GM10248 (cell line): ENCODE measurements at places on chromosomes 13 and 19.

DNA sequence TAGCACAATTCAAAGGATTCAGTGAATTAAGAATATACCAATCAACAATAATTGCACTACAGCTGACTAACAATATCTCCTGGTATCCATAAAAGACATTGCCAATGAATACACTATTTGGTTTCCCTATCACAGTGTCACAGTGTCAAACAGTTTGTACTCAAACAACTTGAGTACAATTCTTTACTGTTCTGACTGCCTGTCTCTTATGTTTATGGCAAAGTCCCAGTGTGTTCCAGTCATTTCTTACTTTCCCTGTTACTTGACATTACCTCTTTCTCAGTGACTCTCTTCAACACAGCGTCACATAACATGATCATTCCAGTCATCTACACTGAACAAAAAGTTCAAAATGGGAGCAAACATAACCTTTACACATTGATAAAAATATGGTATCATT, 21.2 kb upstream of the RNASEH2B start:
- no peak for DNase-seq

DNA sequence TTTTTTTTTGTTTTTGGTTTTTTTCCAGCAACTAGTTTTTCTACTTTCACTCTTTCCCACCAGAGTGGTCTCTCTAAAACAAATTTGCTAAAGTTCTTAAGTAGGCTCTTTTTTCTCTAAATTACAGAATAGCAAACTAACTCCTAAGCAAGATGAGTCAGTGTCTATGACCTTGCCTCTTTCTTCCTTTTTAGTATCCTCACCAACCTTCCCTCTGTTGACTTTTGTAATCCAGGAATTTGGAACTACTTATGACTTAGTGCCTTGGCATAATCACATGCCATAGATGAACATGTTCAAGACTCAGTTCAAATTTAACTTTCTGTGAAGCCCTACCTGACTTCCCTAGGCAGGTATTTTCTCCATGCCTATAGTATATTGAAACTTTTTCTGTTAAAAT, 32.3 kb upstream of the AKAP11 start:
- no peak for DNase-seq

- no peak for DNase-seq
Measured at GRCh38 chr13:70955887-70956286, 847.6 kb upstream of the KLHL1 start.

DNA sequence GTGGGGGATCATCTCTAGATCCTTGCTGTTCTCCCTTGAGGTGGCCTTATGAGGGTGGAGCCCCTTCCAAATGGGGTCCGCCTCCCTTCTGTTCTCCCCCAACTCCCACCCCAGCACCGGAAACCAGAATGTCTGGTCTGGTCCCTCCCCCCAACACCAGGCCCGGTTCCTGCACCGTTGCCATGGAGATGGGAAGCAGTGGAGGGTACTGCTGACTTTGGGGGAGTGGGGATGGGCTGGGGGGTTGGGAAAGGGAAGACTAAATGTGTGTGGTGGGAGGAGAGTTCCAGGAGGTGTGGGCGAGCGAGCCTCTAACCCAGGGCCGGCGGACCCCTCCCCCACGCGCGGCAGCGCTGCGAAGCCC, 1.7 kb downstream of the SHANK1 start:
- DNase-seq: no peak

- DNase-seq: no peak
Measured at GRCh38 chr19:16373989-16374388, 49.4 kb downstream of the KLF2 start.

DNA sequence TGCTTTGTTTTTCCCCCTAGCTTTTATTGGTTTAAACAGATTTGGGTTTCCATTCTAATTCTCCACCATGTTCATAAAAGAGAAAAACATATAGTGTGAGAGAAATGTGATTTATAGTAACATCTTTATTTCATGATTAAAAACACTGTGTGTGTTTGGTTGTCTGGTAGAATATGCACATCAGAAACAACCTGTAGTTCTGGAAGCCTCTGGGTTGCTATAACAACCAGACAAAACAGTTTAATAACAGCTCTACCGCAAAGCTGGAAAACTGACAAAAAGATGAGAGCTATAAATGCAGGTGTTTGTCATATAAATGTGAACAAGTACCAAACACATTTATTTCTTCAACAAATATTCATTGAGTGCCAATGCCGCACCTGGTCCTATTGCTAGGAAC, 9.8 kb downstream of the KBTBD6 start:
- DNase-seq: no peak

DNA sequence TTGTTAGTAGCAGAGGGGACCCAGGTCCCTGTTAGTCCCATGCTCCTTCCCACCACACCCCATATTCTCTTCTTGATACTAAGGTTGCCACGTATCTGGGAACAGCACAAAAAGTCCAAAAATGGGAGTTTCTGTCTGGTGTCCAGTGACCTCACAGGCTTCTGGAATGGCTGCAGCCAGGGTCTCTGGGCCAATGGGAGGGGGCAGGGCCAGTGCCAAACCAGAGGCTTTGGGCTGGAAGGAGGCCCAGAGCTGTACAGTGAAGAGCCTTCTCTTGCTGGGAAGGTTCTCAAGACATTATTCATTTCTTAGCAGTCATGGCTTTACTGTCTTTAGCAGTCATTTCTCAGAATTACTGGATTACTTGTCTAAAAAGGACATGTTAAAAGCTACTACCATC, 119.2 kb downstream of the FRY start:
- no peak for DNase-seq

GRCh38 chr13:28475916-28476725, 18.8 kb downstream of the FLT1 start:
- no peak for DNase-seq

- no peak for DNase-seq
Measured at GRCh38 chr19:45456500-45456815, 11.3 kb upstream of the FOSB start.

DNA sequence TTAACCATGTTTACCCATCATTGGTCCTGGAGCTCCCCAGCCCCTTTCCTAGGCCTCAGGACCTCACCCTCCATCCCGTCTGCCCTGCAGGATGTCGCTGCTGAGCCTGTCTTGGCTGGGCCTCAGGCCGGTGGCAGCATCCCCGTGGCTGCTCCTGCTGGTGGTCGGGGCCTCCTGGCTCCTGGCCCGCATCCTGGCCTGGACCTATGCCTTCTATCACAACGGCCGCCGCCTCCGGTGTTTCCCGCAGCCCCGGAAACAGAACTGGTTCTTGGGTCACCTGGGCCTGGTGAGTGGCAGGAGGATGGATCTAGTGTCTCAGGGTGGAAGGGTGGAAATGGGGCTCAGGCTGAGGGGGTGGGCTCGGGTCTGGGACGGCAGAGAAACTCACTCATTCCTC, 508 bp downstream of the CYP4F8 start:
- DNase-seq: no peak

DNA sequence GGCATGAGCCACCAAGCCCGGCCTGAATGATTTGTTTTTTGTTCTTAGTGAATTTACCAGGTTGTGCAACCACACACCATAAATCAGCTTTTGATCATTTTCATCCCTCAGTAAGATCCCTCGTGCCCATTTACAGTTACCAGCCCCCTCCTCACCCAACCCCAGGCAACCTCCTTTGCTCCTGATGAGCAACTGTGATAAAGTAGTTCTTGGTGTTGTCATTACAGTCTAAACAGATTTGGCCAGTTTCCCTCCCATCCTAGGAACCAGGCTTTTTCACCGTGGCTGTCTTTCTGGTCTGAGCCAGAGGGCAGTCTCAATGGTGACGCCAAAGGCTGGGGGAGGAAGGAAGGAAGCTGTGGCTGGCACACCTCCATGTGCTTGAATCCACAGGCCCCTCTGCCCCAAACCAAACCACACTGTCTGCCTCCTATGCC, 61.2 kb upstream of the WDFY2 start:
- no peak for DNase-seq

GRCh38 chr13:102584434-102584833, 12.4 kb upstream of the TPP2 start:
- no peak for DNase-seq

GRCh38 chr13:19658831-19659230, 25.4 kb downstream of the MPHOSPH8 start:
- DNase-seq: no peak

DNA sequence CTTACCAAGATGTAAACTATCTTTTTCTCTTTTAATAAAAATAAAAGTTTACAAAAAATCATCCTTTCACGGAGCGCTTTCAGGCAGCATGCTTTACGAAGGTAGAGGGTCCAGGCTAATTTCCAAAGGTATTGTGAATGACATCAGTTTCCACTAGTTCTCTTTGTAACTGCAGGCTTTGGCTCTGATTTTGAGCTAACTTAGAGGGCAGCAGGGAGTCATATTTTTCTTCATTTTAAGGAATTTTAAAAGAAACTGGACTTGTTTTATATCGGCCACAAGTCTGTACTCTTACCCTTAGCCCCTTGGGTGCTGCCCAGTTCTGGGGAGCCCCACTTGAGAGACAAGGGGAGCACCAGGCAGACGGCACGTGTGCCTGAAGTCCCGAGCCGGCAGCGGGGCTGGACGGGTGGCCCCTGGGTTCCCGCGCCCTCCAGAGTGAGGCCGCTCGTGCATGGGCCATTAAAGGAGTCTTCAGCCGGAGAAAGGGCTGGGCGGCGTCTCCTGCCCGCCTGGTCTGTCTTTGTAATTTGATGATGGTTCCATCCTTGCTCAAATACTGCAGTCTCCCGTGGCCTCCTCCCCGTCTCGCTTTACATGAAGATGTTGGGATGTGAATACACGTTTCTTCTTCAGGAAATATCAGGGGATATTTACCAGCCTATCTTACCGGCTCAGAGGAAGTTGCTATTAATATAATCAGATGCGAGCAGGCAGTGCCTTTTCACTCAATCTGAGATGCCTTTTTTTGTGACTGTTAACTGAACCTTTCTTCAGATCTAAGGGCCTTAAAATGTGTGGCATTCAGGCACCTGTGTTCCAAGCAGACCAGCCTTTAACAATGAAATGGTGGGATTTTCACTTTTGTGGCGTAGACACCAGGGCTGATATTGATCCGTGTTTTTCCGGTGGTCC, 67.4 kb downstream of the GGACT start:
- no peak for DNase-seq

- DNase-seq: no peak
Measured at GRCh38 chr13:43433691-43434141, 353.1 kb downstream of the ENOX1 start.

DNA sequence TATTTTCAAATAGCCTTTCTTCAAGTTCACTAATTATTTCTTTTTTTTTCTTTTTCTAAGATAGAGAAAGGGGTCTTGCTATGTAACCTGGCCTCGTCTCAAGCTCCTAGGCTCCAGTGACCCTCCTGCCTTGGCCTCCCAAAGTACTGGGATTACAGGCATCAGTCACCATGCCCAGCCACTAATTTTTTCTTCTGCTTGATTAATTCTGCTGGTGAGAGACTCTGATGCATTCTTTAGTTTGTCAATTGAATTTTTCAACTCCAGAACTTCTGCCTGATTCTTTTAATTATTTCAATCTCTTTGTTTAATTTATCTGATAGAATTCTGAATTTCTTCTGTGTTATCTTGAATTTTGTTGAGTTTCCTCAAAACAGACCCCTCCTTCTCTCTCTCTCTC, 11.4 kb downstream of the BLOC1S3 start:
- DNase-seq: no peak

- DNase-seq: no peak
Measured at GRCh38 chr13:48806522-48806921, 152.8 kb downstream of the CYSLTR2 start.
